8988T (cell line): ENCODE measurements at places on chromosomes 2 and 18.

DNA sequence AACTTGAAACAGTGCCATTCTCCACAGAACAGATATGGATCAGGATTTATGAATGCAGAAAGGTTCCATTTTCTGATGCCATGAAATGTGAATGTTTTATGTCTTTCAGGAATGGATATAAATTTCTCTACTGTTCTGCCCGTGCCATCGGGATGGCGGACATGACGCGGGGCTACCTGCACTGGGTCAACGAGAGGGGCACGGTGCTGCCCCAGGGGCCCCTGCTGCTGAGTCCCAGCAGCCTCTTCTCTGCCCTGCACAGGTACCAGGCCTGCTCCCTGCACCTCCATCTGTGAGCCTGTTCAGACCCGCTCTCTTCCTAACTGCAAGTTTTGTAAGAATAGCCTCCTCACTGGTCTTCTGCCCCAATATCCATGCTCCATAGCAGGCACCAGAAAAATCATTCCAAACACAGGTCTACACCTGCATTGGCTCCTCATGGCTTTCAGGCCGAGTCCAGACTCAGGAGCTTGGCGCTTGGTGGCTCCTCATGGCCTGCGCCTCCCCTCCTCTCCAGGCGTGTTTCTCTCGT lies 68.6 kb downstream of the LPIN1 start:
- DNase-seq = no peak

DNA sequence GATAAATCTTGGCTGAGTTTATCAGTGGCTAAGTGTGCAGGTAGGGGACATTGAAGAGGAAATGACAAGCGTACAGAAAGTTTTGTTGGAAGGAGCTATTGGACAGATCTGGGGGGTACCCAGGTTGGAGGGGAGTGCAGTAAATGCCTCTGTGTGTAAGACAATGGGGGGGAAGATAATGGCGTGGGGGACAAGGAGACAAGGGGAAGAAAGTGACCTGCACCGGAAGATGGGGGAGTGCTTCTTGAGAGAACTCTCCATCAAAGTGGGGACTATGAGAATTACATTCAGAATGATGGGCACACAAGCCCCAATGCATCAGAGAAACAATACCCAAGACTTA lies 190.0 kb downstream of the ALPK2 start:
- DNase-seq = no peak

DNA sequence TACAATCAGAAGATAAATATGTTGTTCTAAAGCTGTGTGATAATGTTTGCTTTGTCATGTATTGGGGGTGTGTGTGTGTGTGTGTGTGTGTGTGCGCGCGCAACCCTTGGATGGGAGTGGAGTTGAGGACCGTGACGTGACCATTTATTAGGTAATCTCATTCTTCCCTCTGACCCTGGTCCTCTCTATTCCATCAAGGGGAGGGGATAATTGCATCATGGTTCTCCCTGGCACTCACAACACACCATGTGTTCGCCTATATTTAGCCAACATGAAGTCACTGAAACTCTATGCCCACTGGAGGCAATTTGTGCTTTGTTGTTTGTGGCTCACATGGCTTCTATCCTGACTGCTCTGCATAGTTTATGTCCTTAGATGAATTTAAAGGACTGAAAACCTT lies 79.8 kb upstream of the LRPPRC start:
- no peak for DNase-seq

GRCh38 chr2:171811245-171811628 lies 82.8 kb downstream of the SLC25A12 start:
- no peak for DNase-seq

- DNase-seq = no peak
Measured at GRCh38 chr2:58350484-58350883, 109.4 kb upstream of the FANCL start.

DNA sequence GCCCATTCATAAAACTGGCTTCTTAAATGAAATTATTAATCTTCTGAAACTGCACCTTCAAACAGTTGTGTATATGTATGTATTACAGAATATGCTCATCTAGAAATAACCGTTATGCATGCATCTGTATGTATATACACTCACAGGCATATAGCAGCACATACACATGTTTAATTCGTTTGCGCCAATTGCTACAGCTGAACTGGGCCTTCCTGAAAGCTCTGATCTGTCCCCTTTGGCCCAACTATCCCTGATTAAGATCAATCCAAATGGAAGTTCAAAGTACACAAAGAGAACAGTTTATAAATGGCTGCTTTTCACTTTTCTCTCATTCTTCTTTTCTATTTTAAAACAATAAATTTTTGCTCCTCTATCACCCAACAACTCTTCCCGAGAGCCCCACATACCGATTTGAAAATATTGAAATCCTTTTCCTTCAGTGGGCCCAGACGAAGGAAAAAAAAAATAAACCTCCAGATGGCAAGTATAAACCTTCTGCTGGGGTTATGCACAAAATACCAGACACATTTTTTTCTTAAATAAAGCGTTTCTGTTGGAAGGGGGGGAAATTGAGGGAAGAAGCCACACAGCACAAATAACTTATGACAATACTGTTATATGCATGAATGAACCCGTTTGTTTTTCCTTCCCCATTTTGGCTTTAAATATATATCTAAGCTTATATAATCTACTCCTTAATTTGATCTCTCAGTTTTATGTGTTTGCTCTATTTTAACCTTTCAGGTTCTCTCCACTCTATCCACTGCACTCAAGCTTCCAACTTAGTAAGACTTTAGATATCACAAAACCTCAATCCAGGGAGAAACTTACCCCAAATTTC lies 267.3 kb downstream of the TCF4 start:
- DNase-seq = no peak

DNA sequence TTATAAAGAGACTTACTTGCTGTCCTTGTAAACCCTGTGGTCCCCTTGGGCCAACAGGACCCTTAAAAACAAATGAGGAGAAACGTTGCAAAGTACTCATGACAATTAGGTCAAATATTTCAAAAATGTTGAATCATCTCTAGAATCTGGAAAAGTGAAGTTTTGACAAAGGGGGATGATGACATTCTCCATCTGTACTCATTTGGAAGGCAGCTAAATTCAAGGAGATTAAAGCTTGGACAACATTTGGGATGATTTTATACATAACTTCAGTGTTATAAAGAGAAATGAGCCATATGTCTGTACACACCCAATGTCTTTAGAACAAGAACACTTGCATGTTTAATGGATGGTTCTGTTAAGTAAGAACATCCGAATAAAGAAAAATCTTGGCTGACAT lies 92.9 kb downstream of the COL5A2 start:
- no peak for DNase-seq

DNA sequence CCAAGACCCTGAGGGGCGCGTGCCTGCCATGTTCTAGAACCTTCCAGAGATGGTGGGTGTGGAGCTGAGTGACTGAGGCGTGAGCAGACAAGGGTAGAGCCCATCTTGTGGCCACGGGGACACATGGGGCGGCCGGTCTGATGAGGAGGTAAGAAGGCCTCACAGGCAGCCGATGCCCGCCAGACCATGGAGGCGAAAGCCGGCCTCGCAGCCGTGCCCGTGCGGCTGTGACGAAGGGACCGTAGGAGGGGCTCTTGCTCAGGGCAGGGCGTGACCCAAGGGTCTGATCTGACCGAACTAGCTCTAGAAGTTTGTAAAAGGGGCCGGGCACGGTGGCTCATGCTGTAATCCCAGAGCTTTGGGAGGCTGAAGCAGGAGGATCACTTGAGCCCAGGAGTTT lies 19.6 kb downstream of the D2HGDH start:
- no peak for DNase-seq
